Chondrocyte (in vitro differentiated cells): ENCODE measurements at places on chromosomes 12 and 14.

- no peaks in the 10 kb centered on the region for H3K27me3 ChIP-seq
- DNase-seq, result no peak
- no peak overlapping the region for H3K4me3 ChIP-seq
- H3K27ac ChIP-seq, result no peak overlapping the region
- H3K36me3 ChIP-seq, result no peaks in the 10 kb centered on the region
Observed at GRCh38 chr14:24840204-24840893, 206.4 kb upstream of the GZMB start.

DNA sequence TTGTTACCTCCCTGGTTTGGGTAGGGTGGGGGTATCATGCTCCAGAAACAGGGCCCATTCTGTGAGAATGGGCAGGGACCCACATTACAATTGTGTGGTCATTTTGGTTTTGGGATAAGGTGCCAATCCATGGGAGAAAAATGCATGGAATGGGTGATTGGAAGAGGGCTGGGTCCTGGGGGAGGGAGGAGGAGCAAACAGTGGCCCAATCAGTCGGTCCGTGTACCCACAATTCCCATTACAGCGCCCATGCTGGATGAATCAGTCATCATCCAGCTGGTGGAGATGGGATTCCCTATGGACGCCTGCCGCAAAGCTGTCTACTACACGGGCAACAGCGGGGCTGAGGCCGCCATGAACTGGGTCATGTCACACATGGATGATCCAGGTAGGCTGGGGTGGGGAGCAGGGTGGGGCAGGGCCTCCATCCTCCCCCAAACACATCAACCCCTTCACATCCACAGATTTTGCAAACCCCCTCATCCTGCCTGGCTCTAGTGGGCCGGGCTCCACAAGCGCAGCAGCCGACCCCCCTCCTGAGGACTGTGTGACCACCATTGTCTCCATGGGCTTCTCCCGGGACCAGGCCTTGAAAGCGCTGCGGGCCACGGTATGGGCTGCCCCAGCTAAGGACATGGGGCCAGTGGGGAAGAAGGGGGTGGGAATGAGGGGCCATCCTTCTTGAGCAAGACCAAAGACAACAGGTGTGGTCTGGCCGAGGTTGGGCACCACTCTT lies 3.6 kb upstream of the TPI1 start:
- no peak overlapping the region for H3K27ac ChIP-seq
- peak; percentile 84 for DNase-seq
- peaks cover 16% of the 10 kb centered on the region for H3K4me1 ChIP-seq
- H3K4me3 ChIP-seq, result no peak overlapping the region

DNA sequence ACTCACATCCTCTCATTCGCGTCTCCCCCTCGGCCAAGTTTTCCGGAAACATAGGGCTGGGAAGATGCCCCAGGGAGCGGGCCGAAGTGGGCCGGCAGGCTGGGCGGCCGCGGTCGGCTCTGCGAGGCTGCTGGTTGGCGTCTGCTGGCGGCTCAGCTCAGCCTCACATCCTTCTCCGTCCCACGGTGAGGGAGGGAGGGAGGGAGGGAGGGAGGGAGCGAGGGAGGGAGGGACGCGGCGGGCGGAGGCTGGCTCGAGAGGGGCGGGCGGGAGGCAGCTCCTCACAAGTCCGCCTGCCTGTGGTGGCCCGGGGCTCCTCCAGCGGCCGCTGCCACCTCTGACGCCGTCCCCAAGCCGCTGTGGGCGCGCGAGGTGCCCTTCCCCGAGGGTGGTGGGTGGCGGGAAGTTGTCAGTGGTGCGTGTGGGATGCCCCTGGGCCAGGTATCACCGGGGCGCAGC lies 93.8 kb downstream of the RFLNA start:
- peak overlapping the region; percentile 98 for H3K27ac ChIP-seq
- peaks cover 5% of the 10 kb centered on the region for H3K36me3 ChIP-seq
- peak overlapping the region; percentile 98 for H3K4me3 ChIP-seq
- no peaks in the 10 kb centered on the region for H3K27me3 ChIP-seq
- DNase-seq, result no peak
- H3K4me1 ChIP-seq, result peaks cover 72% of the 10 kb centered on the region

GRCh38 chr12:128644664-128645296 lies 179.0 kb downstream of the SLC15A4 start:
- no peak overlapping the region for H3K27ac ChIP-seq
- H3K4me3 ChIP-seq, result no peak overlapping the region
- no peaks in the 10 kb centered on the region for H3K36me3 ChIP-seq
- DNase-seq, result no peak
- no peaks in the 10 kb centered on the region for H3K27me3 ChIP-seq
- H3K4me1 ChIP-seq, result no peaks in the 10 kb centered on the region

- H3K4me3 ChIP-seq, result no peak overlapping the region
- DNase-seq, result no peak
- H3K27ac ChIP-seq, result no peak overlapping the region
- H3K4me1 ChIP-seq, result peaks cover 23% of the 10 kb centered on the region
- no peaks in the 10 kb centered on the region for H3K27me3 ChIP-seq
Observed at GRCh38 chr12:19836056-19836455, 396.8 kb downstream of the AEBP2 start.

GRCh38 chr12:50117057-50117622 lies 5.1 kb downstream of the COX14 start:
- H3K4me3 ChIP-seq, result no peak overlapping the region
- H3K27me3 ChIP-seq, result no peaks in the 10 kb centered on the region
- peak; percentile 26 for DNase-seq
- peak overlapping the region; percentile 18 for H3K27ac ChIP-seq
- H3K36me3 ChIP-seq, result peaks cover 15% of the 10 kb centered on the region
- H3K4me1 ChIP-seq, result peaks cover 19% of the 10 kb centered on the region

- no peaks in the 10 kb centered on the region for H3K36me3 ChIP-seq
- no peaks in the 10 kb centered on the region for H3K27me3 ChIP-seq
- no peak overlapping the region for H3K4me3 ChIP-seq
Observed at GRCh38 chr12:65596514-65597091, 227.7 kb upstream of the HMGA2 start.

- no peaks in the 10 kb centered on the region for H3K36me3 ChIP-seq
- H3K4me1 ChIP-seq, result peaks cover 10% of the 10 kb centered on the region
- no peak overlapping the region for H3K27ac ChIP-seq
- H3K27me3 ChIP-seq, result no peaks in the 10 kb centered on the region
- no peak for DNase-seq
Observed at GRCh38 chr12:88805692-88806091, 225.4 kb upstream of the KITLG start.

GRCh38 chr14:48275301-48275700 lies 599.9 kb upstream of the MDGA2 start:
- H3K36me3 ChIP-seq, result no peaks in the 10 kb centered on the region
- DNase-seq, result no peak
- no peak overlapping the region for H3K4me3 ChIP-seq
- H3K27me3 ChIP-seq, result no peaks in the 10 kb centered on the region
- H3K27ac ChIP-seq, result no peak overlapping the region
- H3K4me1 ChIP-seq, result no peaks in the 10 kb centered on the region

DNA sequence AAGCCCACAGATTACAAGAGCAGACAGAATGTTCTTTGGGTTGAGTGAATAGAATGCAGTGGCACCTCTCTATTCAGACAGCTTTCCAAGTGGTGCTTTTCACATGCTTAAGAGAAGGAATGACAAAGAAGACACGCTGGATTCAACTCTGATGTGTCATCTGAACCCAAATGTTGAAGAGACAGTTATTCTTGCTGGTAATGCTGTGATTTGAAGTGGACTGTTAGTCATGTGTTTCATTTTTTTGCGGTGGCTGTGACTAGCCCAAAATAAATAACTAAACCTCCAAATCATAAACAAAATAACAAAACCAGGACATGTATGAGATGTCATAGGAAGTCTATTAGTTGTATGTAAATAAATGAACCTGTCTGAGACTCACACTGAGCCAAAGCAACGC lies 391.8 kb upstream of the PRICKLE1 start:
- H3K4me1 ChIP-seq, result peaks cover 47% of the 10 kb centered on the region
- no peak overlapping the region for H3K4me3 ChIP-seq
- peak overlapping the region; percentile 38 for H3K27ac ChIP-seq
- H3K36me3 ChIP-seq, result no peaks in the 10 kb centered on the region
- DNase-seq, result no peak

GRCh38 chr12:99136516-99136915 lies 491.4 kb downstream of the APAF1 start:
- H3K36me3 ChIP-seq, result no peaks in the 10 kb centered on the region
- H3K4me1 ChIP-seq, result no peaks in the 10 kb centered on the region
- no peak overlapping the region for H3K27ac ChIP-seq
- H3K4me3 ChIP-seq, result no peak overlapping the region

DNA sequence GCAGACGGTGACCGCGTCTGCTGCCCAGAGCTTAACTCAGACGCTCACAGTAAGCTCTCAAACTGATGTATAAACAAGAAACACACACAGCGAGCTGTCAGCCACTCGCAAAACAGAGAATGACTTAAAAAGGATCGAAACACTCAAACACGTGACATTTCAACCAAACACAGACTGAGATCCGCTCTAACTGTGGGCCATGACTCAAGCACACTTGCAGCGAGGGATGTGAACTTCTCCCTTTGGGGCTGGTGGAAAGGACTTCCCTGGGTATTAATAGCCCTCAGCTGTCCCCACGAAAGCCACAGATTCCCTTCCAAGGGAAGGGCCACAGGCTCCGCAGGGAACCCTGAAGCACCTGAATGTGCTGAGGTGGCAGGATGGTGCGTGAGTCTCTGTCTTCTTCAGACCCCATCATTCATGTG lies 29.1 kb downstream of the CCDC88C start:
- DNase-seq, result no peak
- no peak overlapping the region for H3K27ac ChIP-seq
- H3K27me3 ChIP-seq, result peaks cover 13% of the 10 kb centered on the region
- H3K36me3 ChIP-seq, result no peaks in the 10 kb centered on the region
- no peak overlapping the region for H3K4me3 ChIP-seq
- peaks cover 8% of the 10 kb centered on the region for H3K4me1 ChIP-seq

GRCh38 chr12:115422845-115423545 lies 739.0 kb upstream of the TBX3 start:
- no peaks in the 10 kb centered on the region for H3K36me3 ChIP-seq
- DNase-seq, result no peak
- H3K4me3 ChIP-seq, result no peak overlapping the region
- H3K4me1 ChIP-seq, result no peaks in the 10 kb centered on the region
- no peak overlapping the region for H3K27ac ChIP-seq

DNA sequence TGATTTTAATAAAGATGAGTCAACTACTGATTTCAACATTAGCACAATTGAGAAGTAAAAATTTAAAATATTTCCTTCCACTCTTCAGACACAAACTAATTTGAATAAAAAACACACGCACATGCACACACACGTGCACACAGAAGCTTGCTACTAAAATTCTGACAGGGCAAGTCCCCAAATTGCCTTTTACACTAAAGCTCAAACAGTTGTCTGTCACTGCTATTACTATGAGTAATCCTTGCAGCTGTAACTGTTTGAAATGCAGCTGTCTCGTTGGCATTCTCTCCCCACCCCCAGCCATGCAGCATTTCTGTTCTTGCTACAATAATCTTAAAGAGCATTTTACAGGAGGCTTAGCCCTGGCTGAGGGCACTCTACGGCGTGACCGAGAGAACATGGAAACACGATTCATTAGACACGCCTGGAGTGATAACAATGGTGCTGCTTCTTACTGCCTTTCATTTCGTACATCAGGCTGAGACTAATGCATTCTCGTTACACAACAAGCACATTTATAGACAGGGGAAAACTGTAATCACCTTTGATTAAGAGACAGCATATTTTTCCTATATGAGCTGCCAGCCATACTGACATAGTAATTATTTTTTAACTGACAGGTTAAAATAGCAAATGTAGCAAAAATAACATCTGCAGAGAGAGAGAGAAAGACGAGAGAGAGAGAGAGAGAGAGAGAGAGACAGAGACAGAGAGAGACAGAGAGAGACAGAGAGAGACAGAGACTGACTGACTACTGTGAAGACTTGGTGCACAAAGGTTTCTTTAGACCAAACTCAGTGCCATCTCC lies 153.8 kb downstream of the MED13L start:
- H3K36me3 ChIP-seq, result no peaks in the 10 kb centered on the region
- peaks cover 94% of the 10 kb centered on the region for H3K4me1 ChIP-seq
- DNase-seq, result no peak
- H3K27ac ChIP-seq, result peak overlapping the region; percentile 95
- peak overlapping the region; percentile 54 for H3K4me3 ChIP-seq

- H3K4me1 ChIP-seq, result no peaks in the 10 kb centered on the region
- H3K36me3 ChIP-seq, result peaks cover 6% of the 10 kb centered on the region
- H3K27me3 ChIP-seq, result no peaks in the 10 kb centered on the region
- no peak overlapping the region for H3K4me3 ChIP-seq
- no peak for DNase-seq
Observed at GRCh38 chr14:55356913-55357312, 54.7 kb downstream of the ATG14 start.

DNA sequence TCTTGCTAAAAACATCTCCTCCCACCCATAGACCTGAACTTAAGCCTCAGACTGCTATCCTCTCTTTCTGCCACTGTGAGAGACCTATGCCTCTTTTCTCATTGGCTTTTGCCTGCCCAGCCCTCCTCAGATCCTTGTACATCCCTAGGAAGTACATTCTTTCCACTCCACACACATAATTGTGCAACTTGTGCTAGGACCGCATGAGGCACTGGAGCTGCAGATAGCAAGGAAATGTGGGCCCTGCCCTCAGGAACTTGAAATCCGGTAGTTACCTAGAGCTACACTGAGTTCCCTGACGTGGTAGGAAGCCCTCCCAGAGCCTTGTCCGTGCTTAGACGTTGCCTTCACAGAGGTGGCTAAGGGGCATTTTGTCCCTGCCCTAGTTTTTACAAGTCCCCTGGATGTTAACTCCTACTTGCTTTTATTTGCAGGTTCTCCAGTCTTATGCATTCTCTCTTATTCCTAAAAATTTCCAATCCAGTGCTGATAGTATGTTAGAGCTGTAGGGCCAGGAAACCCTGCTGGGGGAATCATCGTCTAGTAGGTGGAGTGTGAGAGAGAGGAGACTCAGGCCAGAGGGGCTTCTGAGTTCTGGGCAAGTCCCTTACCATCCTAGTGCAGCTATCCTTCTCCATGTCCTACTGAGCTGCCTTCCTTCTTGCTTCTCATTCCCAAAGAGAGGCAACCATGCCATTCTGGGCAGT lies 41.3 kb downstream of the NTF3 start:
- no peak overlapping the region for H3K27ac ChIP-seq
- no peak for DNase-seq
- peaks cover 2% of the 10 kb centered on the region for H3K36me3 ChIP-seq

DNA sequence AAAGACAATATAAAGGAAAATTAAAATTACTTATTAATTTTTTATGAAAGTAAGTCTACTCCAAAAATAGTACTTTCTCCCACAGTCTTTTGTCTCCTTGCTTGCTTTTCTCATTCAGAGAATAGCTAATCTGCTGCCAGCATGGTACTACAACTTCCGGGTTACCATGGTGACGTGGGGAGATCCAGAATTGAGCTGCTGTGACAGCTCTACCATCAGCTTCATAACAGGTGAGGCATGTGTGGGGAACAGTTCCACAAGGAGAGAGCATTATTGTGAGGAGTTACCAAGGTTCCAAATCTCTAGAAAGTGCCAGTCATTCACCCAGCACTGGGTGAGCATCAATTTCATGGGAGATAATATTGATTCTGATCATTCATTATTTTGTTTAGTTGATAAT lies 197.8 kb downstream of the PTPRO start:
- H3K27me3 ChIP-seq, result peaks cover 11% of the 10 kb centered on the region
- H3K27ac ChIP-seq, result no peak overlapping the region
- no peaks in the 10 kb centered on the region for H3K36me3 ChIP-seq

GRCh38 chr14:97408937-97409815 lies 612.0 kb downstream of the VRK1 start:
- no peaks in the 10 kb centered on the region for H3K36me3 ChIP-seq
- no peaks in the 10 kb centered on the region for H3K4me1 ChIP-seq
- no peak overlapping the region for H3K27ac ChIP-seq
- no peak for DNase-seq
- no peak overlapping the region for H3K4me3 ChIP-seq
